CD4-positive, alpha-beta T cell treated with Interleukin-21 for 1 hour (primary cell): ENCODE measurements at places on chromosomes 7 and 10.
A peak's percentile ranks its signal among the peaks of the same experiment; 100 is the strongest.

DNA sequence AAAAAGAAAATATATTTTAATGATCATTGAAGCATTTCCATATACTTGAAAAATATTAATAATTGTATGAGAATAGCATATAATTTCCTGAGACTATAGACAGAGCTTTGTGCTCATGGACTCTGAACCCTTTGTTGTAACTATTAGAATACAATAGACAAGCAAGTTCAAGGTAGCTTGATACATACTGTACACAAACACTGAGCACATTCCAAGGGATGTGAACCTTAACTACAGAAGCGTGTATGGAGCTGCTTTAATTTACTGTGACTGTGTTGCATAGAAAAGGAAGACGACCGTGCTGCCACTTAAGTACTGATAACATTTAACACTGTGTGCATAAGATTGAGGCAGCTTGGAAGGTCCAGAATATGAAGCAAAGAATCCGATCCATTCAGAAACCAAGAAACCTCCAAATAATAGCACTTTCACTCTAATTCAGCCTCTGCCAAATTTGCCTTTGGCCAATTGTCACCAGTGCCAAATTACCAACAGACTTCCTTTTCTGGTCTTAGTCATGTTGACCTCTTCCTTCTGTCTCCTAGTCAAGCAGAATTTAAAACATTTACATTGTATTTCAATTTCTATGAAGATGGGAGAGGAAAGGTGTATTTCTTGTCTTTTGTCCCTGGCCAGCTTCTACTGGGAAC, 566.1 kb upstream of the GALNT17 start:
- DNase-seq, result no peak

DNA sequence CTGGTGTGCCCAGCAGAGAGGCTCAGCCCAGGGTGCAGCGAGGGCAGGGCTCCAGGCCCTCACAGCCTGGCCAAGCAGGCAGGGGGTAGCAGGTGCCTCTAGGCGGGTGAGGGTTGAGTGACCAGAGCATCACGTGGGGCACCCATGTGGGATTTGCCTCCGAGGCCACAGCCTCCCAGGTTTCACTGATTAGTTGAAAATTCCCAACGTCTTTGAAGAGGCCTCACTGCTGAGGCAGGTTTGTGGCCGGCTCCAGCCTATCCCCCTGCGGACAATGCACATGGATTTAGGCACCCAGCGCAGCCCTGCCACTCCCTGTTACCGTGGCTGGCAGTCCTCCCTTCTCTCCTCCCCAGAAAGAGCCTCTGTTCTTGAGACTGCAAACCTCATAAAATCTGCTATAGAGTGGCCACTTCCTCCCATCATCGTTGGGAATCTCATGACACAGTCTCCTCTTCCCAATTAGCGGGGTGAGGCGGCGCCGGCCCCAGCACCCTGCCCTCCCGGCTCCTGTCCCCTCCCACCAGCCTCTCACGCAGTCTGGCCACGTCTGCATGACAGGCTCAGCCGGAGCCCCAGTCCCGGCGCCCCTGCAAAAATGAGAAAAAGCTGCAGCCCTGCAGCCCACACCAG, 10.8 kb downstream of the MYL10 start:
- no peak for DNase-seq

GRCh38 chr10:127299956-127300689, 103.7 kb upstream of the INSYN2A start:
- DNase-seq, result no peak

- DNase-seq, result no peak
Observed at GRCh38 chr10:68165643-68166042, 56.4 kb downstream of the MYPN start.

DNA sequence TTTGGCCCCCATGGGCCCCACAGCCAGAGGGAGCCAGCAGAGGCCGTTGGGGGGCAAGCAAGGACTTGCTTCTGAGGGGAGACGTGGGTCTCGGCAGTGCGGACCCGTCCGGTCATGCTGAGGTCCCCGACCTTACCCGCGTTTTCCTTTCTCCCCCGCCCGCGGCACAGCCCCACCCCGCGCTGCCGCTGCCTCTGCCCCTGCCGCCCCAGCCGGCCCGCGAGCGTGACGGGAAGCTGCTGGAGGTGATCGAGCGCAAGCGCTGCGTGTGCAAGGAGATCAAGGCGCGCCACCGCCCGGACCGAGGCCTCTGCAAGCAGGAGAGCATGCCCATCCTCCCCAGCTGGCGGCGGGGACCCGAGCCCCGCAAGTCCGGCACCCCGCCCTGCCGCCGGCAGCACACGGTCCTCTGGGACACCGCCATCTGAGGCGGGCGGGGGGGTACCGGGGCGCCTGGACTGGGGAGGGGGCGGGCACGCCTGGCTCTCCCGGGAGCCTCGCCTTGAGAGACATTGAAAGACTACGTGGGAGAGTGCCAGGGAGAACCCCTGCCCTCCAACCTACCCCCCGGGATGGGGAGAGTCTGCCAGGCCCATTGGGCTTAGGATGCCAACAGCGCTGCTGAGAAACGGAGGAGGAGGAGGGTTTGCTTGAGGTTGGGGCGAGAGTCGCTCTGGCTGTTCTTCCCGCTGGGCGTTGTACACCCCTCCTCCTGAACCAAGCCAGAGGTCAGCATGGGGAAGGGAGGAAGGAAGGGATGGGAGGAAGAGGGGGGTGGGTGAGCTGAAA, 9.9 kb downstream of the NYAP1 start:
- DNase-seq, result peak; percentile 52

DNA sequence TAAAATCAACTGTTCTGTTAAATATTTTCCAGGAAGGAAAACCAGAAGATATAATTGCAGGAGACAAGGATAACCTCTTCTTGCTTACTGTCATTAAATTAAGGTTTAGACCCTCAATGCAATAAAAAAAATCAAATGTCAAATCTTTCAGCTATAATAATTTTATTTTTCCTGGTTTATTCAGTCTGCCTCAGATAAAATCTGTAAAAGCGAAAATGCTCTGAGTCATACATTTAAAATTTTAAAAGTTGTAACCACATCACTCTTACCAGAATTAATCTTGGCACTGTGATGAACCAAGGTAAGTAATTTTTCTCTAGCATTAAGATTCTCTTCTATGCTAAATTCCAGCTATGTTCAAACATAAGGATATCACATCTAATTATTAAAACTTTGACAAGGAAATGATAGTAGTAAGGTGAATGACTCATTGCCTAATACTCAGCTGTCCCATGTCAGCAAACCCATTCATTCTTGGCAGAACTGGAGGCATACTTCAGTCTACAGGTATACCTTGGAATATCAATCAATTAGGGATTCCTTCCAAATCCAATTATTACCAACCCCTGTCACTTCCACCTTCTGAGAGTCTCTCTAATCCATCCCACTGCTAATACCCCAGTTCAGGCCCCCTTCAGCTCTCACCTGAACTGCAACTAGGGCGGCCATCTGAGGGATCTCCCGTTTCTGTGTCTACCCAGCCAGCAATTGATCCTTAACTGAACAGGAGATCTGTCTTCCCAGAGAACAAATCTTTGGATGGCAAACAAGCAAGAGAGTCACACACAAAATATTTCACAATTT, 434.1 kb downstream of the GRM8 start:
- DNase-seq, result no peak

GRCh38 chr10:131762789-131763696, 137.8 kb upstream of the PPP2R2D start:
- DNase-seq, result no peak

DNA sequence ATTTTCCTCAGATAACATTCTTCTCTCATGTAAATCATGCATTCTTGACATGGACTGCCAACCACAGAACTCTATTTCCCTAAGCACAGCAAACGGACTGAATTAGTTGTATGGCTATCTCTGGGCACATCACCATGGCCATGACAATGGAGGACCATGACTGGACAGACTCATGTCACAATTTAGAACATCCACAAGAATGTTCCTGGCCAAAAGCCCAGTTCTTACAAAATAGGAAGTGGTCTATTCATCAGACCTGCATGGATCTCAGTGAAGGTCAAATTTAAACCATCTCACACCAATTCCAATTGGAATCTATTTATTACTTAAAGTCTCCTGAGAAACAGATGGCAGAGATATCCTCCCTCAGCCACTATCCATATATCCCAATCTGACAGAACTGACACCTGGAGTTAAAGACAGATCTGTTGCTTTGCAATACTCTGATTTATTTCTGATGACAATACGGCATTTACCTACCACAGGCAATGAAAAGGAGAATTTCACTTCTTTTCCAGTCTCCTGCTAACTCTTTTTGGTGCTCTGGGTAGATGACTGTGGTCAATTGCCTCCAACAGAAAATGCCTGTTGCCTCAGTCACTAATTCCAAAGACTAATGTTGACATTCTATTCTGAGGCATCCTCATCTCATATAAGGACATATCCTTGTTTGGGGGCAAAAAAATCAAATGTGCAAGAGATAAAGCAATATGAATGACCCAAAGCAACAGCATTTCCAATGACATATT, 254.8 kb downstream of the HTR7 start:
- DNase-seq, result no peak

DNA sequence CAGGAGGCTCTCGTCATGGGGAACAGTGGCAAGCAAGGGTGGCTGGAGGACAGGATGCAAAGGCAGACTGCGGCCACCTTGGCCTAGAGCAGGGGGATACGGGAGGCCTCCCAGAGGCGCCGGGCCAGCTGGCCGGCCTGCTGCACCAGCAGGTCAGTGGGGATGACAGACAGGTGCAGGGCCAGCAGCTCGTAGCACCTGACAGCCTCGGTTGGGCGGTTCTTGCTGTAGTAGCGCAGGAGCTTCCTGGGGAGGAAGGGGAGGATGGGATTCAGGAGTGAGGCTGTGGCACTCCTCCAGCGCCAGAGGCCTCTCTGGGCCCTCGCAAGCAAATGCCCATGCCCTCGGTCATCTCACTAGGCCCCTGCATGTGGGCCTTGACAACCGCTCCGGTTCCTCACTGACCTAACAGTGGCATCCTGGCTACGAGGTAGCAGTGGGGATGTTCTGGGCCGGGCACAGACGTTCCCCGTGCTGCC, 2.5 kb upstream of the PYROXD2 start:
- no peak for DNase-seq

DNA sequence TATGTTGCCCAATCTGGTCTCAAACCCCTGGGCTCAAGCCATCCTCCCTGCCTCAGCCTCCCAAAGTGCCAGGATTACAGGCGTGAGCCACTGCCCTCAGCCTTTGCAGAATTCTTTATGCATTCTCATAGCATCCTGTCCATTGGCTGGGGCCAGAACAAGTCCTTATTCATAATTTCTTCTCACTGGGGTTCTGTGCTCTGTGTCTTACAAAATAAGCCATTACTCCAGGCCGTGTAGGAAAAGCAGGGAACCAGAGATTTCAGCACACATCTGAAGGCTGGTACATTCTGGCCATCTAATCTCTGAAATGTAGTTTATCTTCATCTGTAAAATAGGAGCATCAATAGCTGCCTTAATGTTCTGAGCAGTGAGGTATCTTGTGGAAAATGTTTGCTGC, 10.3 kb upstream of the OCM start:
- DNase-seq, result no peak

- no peak for DNase-seq
Observed at GRCh38 chr7:101910991-101911799, 93.8 kb downstream of the CUX1 start.

- peak; percentile 10 for DNase-seq
Observed at GRCh38 chr10:22475651-22476600, 130.6 kb downstream of the SPAG6 start.

- DNase-seq, result no peak
Observed at GRCh38 chr10:72388062-72388461, 33.3 kb upstream of the DNAJB12 start.

GRCh38 chr10:100510533-100511308, 8.9 kb downstream of the SEC31B start:
- DNase-seq, result peak; percentile 82

DNA sequence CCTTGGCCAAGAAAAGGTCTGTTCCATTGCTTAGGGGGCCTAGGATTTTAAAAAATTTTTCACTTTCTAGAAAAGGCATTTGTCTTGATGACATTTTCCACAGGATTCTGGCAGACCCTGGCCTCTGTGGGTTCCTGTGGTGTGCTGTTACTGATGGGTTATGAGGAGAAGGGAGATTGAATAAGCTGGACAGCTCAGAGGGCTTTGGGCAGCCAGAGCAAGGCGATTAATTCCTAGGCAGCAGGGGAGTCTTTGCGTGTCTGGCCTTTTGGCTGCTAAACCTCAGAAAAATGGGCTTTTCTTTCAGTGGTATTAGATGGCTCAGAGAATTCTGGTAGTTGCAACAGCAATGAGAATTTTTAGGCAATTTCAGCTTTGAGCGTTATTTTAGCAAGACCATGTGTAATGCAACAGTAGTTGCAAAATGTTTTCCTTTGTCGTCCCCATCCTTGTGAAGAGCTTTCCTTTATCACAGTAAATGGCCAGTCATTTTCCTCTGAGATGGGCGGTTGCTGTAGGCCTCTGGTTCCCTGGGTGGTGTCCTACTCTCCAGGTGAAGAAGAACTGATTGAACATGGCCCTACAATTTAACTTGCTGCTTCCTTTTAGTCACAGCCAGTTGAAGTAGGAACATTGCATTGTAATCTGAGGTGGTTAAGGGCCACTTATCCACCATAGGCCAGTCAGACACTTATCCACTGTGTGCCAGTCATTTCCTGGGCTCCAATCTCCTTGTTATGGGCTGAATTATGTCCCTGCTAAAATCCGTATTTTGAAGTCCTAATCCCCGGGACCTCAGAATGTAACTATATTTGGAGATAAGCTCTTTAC, 43.2 kb downstream of the SH2D4B start:
- DNase-seq, result no peak

DNA sequence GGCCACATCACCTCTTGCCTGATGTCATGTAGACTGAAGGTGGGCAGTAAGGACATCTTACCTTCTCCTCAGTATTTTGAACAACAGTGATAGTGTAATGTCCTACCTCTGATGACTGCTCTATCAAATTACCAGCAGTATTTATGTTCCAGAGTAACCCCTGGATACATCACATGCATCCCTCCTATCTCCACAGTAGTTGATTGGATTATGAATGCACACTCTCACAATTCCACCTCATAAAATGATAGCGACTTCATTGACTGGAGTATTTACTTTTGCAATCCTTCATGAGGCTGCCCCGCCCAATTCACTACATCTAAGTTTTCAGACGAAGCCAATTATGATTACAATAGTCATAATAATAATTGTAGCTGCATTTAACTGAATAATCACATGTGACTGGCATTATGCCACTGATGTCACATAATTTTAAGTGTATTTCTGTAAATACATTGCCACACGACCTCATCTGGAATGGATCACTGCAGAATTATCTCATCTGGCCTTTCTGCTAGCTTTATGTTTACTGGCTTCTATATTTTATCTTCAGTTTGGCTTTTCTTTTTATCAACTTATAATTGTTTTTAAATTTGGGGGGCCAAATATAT, 268.9 kb downstream of the SLC25A13 start:
- no peak for DNase-seq

DNA sequence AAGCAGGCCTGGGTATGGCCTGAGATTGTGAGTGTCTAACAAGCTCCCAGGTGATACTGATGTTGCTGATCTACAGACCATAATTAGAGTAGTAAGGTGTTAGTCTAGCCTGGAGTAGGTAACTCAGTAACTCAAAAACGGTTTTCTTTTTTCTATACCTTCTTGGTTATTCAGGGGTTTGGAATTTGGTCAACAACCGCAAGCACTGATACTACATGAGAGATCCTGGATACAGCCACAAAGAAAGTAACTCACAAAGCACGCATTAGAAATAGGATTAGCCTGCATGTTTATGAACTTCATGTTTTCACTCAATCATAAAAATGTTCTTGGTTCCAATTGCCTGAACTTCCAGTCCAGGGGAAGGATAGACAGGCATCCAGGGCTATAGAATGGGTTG, 803.5 kb downstream of the MAGI2 start:
- DNase-seq, result no peak

- DNase-seq, result peak; percentile 88
Observed at GRCh38 chr7:100088621-100089457, at the start of gene COPS6. COPS6 (plus strand) TSS chr7:100088969; CDS start chr7:100088991, 22 bp downstream.

- no peak for DNase-seq
Observed at GRCh38 chr10:11339660-11340059, 271.8 kb downstream of the USP6NL start.

GRCh38 chr7:77651575-77652162, 44.6 kb upstream of the RSBN1L start:
- peak; percentile 63 for DNase-seq
